IPS-NIHi11 (cell line): ENCODE measurements at places on chromosomes 11 and 22.

GRCh38 chr11:15551901-15552851, 437.5 kb downstream of the INSC start:
- DNase-seq: peak; percentile 29

DNA sequence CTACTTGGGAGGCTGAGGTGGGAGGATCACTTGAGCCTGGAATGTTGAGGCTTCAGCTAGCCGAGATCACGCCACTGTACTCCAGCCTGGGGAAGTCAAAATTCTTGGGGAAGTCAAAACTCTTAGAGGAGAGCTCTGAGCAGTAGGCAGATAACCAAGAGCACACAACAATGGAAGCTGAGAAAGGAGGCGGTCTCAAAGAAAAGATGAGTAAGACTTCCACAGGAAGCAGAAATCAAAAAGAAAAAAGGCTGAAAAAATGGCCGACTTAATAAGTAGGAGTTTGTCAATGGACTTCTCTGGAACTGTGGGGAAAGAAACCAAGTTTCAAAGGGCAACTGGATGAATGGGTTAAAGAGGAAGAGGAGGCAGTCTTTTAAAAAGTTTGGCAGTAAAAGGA, 32.1 kb downstream of the RAB30 start:
- DNase-seq: no peak

DNA sequence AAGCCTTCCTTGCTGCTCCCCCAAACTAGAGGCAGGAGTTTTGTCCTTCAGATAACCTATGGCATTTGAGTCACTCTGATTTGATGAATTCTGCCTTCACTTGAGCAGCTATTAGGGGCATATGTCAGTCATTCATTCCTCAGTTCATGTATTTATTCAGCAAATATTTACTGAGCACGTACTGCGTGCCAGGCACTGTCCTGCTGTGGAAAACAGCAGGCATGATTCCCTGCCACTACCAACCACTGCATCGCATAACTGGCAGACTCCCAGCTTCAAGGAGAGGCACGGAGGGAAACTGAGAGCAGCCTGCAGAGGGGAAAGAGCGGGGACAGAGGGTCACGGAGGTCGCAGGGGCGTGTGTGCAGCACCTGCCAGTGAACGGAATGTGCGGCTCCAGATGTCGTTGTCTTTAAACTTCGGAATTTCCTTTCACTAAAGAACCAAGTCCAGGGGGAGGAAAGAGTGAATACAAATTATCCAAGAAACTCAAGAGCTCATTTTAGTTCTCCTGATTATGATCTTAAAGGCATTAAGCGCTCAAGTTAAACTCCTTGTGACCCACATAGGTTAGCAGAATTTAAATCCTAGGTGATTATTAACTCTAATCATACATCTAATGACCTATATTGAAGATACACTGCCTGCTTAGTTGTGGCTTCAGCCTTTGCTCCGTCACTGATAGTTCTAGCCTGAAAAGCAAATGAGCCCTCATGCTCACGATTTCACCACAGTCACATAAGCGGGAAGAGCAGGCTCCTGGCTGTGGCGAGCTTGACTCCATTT, 12.6 kb downstream of the PPARA start:
- no peak for DNase-seq

GRCh38 chr11:110347660-110348059, 51.2 kb upstream of the RDX start:
- DNase-seq: no peak

GRCh38 chr11:3158131-3158591, 6.9 kb downstream of the OSBPL5 start:
- DNase-seq: no peak

DNA sequence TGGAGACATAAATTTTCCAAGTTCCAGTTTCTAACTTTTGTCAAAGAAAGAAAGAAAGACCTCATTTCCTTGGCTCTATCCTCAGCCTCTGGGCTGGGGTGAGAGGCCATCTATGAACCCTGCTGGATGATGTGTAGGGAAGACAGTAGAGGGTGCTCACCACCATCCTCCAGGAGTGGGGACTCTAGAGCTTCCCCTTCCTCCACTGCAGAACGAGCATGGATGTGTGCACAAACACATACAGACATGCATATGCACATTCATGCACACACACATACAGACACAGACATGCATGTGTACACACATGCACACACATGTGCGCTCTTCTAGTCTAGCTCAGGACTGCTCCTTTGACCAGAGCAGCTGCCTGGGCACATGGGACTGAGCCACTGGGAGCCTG, 565.8 kb downstream of the BUD13 start:
- no peak for DNase-seq

DNA sequence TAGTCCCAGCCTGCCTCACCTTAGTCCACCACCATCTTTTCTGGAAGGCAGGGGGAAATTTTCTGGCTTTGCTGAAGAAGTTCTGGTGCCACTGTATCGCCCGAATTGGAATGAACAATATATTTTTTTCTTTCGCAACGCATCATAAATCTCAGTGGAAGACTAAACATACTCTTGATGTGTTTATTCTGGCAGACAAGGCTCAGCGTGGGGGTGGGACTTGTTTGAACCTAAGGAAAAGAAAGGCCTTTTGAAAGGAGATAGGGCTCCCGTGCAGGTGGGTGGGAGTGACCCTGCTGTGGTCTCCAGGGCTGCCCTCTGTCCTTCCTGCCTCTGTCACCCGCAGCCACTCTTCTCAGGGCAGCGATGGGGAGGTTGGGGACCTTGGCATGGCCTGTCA, 42.5 kb downstream of the CD82 start:
- DNase-seq: no peak

GRCh38 chr11:72821920-72822799, 7.9 kb downstream of the ATG16L2 start:
- DNase-seq: peak; percentile 98

DNA sequence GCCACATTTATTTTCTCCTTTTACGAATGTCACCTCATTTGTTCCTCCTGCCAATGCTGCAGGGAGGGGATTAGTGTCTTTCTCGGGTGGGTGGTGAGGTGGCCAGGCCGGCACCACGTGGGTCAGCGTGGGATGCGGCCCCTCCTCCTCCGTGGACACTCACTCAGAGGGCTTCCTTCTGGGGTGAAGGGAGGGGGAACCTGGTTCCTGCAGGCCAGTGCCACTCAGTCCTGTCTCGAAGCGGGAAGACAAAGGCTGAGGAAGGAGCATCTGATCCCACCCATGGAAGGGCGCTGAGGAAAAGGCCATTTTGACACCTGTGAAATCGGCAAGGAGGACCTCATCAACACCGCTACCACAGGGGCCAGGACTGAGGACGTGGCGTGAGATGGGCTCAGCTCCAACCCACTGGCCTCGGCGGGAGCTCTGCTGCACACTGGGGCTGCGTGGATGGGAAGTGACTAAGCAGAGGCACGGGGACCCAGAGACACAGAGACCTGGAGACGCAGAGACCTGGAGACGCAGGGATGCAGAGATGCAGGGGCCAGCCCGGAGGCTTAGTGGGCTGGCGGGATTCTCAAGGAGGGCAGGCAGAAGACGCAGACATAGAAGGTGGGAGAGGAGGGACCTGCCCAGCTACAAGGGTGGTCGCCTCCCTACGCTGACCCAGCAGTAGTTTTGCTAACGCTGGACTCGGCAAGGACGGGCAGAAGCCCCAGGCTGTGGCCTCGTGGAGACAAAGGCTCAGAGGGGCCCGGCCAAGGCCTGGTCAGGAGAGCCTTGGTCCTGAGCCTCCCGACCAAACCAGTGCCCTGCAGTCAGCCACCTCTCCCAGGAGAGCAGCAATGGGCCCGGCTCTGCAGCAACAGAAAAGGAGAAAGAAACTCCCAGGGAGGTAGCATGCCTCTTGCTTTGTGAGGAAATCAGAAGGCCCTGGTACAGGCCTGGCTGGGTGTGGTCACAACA, 1071.2 kb downstream of the BRD1 start:
- peak; percentile 7 for DNase-seq

DNA sequence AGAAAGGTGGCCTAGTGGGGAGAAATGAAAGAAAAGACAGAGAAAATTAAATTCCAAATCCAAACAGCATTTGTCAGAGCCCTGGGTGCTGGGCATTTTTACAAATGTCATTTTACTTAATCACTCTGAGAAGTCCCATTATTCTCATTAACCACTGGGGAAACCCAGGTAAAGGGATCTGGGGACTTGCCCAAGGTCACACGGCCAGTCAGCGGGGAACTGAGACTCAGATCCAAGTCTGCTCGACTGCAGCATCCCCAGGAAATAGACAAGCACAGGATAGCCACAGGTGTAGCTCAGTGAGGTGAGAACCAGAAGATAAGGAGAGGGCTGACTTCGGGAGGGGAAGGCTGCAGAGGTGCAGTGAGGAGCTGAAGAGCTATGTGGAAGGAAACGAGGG, 7.9 kb downstream of the NRXN2 start:
- DNase-seq: no peak

- no peak for DNase-seq
These were observed 1485.7 kb downstream of the BRD1 start for GRCh38 chr22:48342016-48342415.

GRCh38 chr11:45984192-45984591, 61.7 kb downstream of the LARGE2 start:
- no peak for DNase-seq

DNA sequence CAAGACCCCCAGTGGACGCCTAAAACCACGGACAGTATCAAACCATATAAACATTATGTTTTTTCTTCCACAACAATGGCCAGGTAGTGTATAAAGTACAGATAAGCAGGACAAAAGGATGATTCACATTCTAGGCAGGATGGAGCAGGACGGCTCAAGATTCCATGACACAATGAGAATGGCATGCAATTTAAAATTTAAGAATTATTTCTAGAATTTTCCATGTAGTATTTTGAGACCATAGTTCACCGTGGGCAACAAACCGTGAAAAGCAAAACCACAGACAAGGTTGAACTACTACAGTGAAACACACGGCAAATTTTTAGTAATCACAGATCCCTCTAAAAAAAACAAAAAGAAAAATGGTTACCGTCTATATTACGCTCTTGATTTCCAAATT, 7.5 kb downstream of the NARS2 start:
- no peak for DNase-seq

- DNase-seq: peak; percentile 36
These were observed 139.0 kb downstream of the ETS1 start for GRCh38 chr11:128448200-128448886.

- no peak for DNase-seq
These were observed 809.4 kb upstream of the RAG2 start for GRCh38 chr11:37407461-37407860.

GRCh38 chr11:43021466-43021865, 290.3 kb upstream of the API5 start:
- DNase-seq: peak; percentile 23

- DNase-seq: no peak
These were observed 6.2 kb downstream of the NAA40 start for GRCh38 chr11:63944987-63945386.

DNA sequence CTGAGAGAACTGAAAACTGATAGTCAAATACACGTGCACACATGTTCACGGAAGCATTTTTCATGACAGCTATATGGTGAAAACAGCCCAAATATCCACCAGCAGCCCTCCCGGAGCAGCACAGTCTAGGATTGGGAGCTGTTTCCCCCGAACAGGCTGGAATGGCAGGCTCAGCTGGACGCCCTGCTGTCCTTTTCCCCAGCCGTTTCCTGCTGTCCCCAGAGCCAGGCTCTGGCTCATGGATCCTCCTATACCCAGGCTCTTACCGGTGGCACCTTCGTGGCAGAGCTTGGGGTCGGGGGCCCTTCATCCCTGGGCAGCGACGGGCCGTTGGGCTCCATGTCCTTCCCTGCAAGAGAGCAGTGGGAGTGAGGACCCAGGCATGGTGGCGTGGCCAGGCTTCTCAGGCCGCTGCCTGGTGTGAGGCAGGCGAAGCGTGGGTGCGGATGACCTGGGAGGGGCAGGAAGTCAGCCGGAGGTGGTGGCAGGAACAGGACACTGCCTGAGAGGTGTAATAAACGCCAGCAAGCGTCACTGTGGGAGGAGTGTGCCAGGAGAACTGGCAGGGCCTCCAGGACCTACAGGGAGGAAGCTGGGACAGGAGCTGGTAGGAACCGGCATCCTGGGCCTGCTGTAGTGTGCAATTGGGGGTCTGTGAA, 38.8 kb downstream of the OSBPL5 start:
- no peak for DNase-seq

- DNase-seq: no peak
These were observed 4.9 kb downstream of the NOL12 start for GRCh38 chr22:37690901-37691504.

GRCh38 chr22:48226026-48227013, 1463.9 kb downstream of the TBC1D22A start:
- no peak for DNase-seq

- DNase-seq: no peak
These were observed 221.7 kb downstream of the NTM start for GRCh38 chr11:131592152-131592551.

GRCh38 chr11:36193290-36193619, 96.0 kb downstream of the COMMD9 start:
- DNase-seq: no peak

DNA sequence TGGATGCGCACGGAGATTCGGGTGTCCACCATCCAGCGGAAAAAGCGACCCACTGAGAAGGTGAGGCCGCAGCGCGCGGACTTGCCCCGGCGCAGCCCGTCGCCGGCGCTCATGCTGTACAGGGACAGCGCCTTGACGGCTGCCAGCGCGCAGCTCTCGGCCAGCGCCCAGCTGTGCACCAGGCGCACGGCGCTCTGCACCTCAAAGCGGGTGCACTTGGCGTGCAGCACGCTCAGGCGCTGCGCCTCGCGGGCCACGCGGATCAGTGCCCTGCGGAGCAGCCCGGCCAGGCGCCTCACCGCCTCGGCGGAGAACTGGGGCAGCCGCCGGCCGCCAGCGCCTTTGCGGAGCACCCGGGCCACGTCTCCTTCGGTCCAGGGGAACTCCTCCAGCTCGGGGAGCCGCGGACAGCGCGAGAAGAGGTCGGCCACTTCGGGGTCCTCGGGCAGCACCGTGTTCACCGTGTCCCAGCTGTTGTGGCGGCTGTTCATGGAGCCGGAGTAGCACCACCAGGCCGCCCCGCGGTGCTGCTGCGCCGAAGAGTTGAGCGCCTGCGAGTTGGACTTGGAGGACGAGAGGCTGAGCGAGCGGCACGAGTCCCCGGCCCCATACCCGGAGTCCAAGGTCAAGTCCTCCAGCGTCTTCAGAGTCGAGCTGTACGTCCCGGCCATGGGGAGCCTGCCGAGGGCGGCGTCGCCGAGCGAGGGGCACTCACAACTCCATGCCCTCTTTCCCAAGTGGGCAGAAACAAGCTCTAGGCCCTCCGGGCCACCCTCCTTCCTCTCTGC, 703 bp downstream of the ABTB2 start:
- DNase-seq: peak; percentile 62

DNA sequence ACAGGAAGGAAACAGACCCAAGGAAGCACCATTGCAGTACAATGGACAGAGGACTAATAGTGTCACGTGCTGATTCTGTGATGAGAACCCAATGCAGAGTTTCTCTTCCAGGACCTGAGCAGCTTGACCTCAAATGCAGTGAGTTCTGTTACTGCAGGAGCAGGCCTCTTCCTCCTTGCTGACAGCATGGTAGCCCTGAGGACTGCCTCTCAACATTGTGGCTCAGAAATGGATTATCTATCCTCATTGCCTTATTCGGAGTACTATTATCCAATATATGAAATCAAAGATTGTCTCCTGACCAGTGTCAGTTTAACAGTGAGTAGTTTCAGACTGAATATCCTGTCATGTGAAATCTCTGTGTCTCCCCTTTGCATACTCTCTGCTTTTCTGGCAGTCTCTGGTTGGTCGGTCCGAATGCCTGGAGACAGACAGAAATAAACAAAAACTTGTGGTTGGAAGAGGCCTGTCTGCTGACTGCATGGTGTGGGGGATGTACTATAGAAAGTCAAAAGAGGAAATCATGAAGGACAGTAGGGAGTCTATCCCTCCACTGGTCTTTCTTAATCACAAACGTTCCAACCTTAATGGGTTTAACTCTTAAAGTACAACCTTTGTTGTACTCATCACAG, 6.9 kb upstream of the MS4A14 start:
- DNase-seq: peak; percentile 36
